ENCODE measurements at places on chromosomes 6 and 20.

GRCh38 chr20:59441860-59442810 lies 141.7 kb downstream of the EDN3 start:
- DNase-seq = no peak

DNA sequence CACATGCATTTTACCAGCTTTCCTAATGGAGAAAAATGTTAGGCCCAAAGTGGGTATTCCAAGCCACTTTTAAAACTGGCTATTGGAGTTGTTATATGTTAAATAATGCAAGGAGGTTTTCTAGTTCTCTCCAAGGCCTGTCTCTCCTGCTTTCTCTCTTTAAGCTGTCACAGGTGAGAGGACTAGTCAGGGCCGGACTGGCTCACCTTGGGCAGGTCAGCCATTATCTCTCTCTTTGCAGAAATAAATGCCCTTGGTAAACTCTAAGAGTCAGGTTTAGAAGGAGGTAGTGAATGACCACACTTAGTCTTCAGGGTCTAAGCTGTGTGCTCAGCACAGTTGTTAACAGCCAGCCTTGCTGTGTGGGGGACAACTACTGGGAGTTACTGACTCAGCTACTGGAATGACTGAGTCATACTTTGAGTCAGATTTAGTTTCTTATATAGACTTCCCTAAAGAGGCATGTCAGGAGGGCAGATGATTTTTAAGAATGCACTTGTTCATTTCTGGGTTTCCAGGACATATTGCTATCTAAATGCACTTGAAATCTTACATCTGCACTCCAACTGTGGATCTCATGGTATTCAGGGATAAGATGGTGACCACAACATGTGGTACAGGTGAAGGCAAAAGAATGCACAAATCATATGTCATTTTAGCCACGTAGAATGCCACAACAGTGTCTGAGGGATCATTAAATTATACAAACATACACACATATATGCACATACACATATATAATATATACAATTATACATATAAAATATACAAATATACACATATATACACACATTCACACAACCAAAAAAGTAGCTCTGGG lies 719.4 kb downstream of the EPM2A start:
- no peak for DNase-seq

DNA sequence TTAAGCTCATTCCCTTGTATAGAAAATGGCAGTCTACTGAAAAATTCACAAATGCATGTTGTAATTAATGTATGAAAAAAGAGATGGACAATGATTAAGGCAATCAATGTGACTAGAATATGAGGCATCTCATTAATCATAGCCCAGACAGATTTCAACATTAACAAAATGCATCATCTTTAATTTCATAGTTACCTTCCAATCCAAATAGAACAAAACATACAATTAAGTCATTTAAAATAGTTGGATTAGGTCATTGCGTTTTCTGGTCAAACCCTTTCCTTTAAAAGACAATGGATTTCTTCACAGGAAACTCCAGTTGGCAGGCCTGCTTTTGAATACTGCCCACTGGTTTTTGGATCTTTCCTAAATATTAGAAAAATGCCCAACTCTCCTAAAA lies 203.9 kb downstream of the HAO1 start:
- no peak for DNase-seq

- peak; percentile 39 for DNase-seq
These were observed 20.0 kb upstream of the TRIM27 start for GRCh38 chr6:28943557-28944411.

DNA sequence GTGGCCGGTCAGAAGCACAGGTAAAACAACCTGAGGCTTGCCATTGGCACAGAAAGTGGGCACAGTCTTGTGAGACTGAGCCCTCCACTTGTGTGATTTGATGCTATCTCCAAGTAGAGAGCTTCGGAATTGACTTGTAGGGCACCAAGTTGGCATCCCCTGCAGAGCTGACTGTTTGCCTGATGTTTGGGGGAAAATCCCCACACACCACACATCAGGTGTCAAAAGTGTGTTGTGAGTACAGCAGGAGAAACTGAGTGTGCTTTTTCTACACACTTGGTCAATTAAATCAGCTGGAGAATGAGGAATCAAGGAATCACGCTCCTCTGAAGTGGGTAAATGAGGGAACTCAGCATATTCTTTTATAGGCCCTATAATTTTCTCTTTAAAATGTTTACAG lies 989 bp downstream of the SERINC3 start:
- DNase-seq = no peak

DNA sequence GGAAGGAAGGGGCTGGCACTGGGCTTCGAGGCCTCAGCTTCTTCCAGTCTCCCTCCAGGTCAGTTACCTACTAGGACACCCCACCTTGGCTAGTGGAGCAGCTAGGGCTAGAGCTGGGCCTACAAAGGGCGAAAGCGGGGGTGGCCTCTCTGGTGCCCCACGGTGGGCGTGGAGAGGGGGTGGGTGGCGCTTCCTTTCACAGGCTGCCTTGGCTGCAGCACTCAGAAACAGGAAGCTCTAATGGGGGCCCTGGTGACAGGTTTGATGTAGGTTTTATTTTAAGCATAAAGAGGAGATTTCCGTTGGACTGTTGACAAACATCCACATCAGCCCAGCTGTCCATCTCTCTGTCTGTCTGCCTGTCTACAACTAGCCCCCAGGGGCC lies 13.4 kb downstream of the FAM110A start:
- DNase-seq = peak; percentile 56

DNA sequence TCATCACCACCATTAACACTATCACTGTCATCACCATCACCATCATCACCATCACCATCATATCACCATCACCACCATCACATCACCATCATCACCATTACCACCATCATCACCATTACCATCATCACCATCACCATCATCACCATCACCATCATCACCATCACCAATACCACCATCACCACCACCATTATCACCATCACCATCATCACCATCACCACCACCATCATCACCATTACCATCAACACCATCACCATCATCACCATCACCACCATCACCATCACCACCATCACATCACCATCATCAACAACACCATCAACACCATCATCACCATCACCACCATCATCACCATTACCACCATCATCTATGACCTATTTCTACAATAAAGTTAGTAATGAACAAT lies 86.1 kb upstream of the PDE10A start:
- DNase-seq = no peak

DNA sequence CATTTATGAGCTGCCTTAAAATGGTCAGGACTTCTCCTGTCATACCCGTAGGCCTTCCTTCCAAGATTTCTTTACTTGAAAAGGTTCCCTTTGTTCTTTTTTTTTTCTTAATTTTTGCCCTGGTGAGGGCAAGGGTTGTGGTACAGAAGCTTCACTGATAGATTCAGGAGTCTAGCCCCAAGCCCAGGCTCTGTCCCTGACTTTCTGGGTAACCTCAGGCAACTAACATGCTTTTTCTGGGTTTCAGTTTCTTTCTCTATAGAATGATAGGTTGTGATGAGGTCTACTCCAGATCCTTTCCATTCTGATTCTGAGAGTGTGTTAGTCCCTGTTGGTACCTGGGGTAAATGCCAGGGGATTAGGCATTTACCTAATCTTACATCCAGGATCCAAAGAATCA lies 21.2 kb downstream of the SNPH start:
- DNase-seq = no peak

- no peak for DNase-seq
These were observed 140.2 kb downstream of the CD164 start for GRCh38 chr6:109242029-109242428.

DNA sequence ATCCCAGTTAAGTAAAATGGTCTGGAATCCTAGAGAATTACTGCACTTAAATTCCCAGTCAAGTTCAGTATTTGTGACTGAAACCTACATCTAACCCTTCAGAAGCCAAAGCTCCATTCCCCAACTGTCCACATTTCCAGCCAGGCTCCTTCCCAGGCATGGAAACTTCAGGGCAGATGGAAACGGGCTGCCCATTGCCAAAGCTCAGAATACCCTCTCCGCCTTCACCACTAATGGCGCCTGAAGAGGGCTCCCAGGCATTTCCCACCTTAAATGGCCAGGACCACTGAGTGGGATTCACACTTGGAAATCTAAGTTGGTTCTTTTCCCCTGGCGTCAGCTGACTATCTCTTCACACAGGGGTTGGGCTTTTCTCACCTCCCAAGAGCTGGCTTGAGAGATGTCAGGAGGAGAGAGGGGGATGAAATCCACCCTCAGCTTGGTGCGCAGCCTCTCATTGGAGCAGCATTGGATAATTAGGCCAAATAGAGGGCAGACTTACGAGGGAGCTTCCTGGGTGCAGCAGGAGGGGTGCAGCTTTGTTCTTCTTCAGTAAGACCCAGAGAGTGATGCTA lies 82.9 kb downstream of the ANKRD60 start:
- no peak for DNase-seq

All from effector memory CD8-positive, alpha-beta T cell (primary cell).